ENCODE measurements at places on chromosomes 5 and 9. TPM values are rescaled to one million over a fixed set of nuclear protein-coding genes. Genes with fewer than 3 reads are reported as not detected.

The PCDHB6 gene
- not detected for total RNA-seq

The PLCXD3 gene
- total RNA-seq = not detected

The PCDHA5 gene
- total RNA-seq = not detected

The SMIM33 gene
- not detected for total RNA-seq

The PPP2R2B gene
- total RNA-seq = not detected

The DOCK2 gene
- total RNA-seq = 344 TPM

The FIBCD1 gene
- total RNA-seq = not detected

The NEUROG1 gene
- not detected for total RNA-seq

The UGT3A1 gene
- total RNA-seq = not detected

The STOML2 gene
- 113 TPM for total RNA-seq

The ANKRD18B gene
- total RNA-seq = not detected

The IFNA13 gene
- total RNA-seq = not detected

The MRPS27 gene
- total RNA-seq = 71.6 TPM

The SLC4A9 gene
- total RNA-seq = not detected

The NME5 gene
- not detected for total RNA-seq

The ROPN1L gene
- not detected for total RNA-seq

The KIF20A gene
- total RNA-seq = 0.40 TPM

The GCNT4 gene
- not detected for total RNA-seq

The PCDHGB5 gene
- total RNA-seq = 1.8 TPM

The TGFBI gene
- total RNA-seq = 1.3 TPM

The AIF1L gene
- not detected for total RNA-seq

The EGFL7 gene
- not detected for total RNA-seq

The LTC4S gene
- 2.7 TPM for total RNA-seq

The SPATA31D4 gene
- not detected for total RNA-seq

The SCGB3A2 gene
- not detected for total RNA-seq

The MACIR gene
- total RNA-seq = 3.9 TPM

The SHISAL2B gene
- not detected for total RNA-seq

The SHB gene
- total RNA-seq = 0.81 TPM

The PGM5 gene
- total RNA-seq = not detected

The PCDHA10 gene
- total RNA-seq = 0.07 TPM

The ARL10 gene
- 14.3 TPM for total RNA-seq

All from activated B cell treated with CpG ODN at 0.5 μM for 24 hours (primary cell).